ENCODE measurements at places on chromosomes 4 and X.
A peak's percentile ranks its signal among the peaks of the same experiment; 100 is the strongest.

GRCh38 chr4:71524756-71525155 lies 185.9 kb downstream of the SLC4A4 start:
- no peak for DNase-seq

GRCh38 chr4:41044165-41044564 lies 170.2 kb downstream of the APBB2 start:
- no peak for DNase-seq

DNA sequence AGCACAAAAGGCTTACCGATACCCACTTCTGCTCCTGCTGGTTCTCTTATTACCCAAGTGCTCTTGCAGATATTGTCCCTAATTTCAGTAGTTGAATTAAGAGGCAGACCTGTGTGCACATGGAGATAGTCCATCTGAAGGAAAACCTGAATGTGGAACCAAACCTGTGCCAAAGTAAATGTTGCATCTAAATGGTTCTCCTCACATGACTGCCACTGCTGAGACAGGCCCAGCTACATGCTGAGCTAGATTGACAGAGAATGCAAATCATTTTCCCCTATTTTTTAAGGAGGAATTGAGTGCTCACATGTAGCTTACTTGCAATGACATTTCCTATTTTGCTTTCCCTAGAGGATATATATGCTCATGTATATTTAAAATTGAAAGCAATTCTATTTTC lies 609.1 kb upstream of the TECRL start:
- DNase-seq: no peak

GRCh38 chrX:45515262-45516215 lies 314.9 kb upstream of the DIPK2B start:
- DNase-seq: no peak

GRCh38 chr4:150289198-150289597 lies 211.0 kb downstream of the DCLK2 start:
- no peak for DNase-seq

DNA sequence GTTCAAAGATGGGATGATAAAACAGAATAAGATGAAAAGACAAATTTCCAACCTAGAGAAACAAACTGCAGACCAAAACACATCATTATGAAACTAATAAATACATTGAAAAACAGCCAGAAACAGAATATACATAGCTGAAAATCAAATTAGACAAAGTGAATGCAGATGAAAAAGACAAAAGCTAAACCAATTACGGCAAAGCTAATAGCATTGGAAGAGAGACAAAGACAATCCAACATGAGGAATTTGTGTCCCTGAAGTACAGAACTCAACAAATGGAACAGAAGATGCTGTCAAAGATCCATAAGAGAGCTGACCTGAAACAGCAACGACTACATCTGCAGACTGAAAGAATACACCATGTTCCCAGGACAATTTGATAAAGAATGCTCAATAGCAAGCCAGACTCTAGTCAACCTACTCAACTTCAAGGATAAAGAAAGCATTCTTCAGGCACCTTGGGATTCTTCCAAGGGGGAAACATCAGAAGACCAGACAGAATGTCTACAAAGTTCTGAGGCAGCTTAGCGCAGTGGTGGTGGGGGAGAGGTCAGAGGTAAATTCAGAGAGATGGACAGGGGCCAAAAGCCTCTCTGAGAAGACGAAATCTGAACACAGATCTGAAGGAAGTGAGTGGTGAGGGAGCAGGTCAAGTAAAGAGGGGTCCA lies 27.4 kb upstream of the IRAK1 start:
- no peak for DNase-seq

DNA sequence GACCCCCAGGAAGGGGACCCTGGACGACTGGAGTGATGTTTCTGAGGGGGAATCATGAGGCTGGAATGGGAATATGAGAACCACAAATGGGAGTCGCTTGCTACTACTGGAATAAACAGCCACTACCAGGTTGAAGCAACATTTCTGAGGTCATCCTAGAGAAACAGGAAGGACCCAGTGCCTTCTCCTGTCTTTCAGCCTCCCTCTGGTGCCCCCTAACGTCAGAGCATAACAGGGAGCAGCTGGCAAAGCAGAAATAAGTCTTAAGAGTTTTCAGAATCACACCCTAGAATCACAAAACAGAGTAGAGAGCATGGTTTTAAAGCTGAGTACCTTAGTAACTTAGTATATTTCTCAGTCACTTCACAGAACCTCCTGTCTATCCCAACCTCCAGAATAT lies 347.8 kb upstream of the PITX2 start:
- DNase-seq: no peak

GRCh38 chr4:166197166-166197565 lies 324.1 kb downstream of the TLL1 start:
- DNase-seq: no peak

GRCh38 chrX:42241421-42241820 lies 318.1 kb upstream of the CASK start:
- no peak for DNase-seq

DNA sequence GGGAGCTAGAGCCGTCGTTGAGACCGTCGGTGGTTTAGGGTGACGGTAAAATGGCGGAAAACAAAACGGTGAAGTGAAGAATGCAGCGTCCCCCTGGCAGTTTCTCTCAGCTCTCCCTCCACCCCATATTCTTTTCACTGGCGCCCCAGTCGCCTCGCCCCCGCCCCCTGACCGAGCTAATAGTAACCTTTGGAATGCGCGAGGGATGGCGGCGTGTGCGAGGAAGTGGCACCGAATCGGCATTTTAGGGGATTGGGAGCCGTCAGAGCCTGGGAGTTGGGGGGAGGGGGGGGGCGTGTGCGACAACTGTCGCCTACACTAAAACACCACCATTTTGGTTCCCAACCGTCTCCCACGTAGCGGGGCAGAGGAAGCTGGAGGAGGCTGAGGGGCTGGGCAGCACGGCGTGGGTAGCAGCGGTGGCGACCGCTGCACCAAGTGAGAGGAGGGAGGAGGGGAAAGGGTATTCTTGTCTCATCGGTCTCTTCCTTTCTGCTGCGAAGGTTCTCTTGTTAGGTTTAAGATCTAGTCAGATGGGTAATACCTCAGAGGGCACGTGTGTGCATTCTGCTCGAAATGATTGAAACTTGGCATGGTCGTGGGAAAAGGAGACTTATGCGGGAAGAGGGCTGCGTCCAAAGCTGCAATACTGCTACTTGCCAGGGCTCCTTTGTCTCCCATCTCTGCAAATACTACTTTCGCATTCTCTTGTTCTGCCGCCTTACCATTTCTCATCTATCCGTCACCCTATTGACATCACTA lies 840 bp downstream of the ZNF711 start:
- DNase-seq: no peak

- DNase-seq: no peak
Observed at GRCh38 chr4:38367642-38368174, 296.3 kb upstream of the KLF3 start.

DNA sequence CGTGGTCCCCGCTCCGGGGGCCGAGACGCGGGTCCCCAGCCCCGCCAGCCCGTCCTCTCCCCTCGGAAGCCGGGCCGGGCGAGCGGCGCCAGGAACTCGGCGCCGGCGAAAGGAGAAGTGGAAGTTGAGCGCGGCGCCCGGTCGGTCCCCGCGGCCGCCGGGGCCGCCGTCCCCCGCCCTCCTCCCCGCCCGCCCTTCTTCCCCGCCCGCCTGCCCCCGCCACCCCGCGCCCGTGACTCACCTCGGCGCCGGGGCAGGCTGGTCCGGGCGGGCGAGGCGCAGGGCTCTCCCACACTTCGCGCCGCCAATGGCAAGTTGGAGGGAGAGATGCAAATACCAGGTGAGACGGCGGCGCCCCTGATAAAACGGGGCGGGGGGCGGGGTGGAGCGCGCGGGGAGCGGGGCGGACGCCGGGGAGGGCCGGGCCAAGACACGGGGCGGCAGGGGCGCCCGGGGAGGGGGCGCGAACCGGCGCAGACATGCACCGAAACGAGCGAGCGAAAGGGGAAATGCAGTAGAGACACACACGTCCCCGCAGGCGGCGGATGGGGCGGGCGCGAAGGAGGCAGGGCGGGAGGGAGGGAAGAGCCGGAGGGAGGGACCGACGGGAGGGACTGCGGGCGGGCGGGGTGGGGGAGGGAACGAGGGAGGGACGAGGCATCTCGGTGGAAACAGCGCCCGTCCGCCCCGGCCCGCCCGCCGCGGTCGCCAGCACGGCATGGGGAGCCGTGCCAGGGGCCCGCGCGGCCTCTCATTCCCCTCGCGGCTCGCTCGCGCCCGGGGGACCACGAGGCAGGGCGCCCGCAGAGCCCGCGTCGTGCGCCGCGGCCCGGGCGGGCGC lies at the start of gene ELF4:
Gene ELF4, minus strand, starts transcription at position 119 of the 841 bp plus-strand sequence. CDS start 29,167 bp downstream, outside the sequence.
- peak; percentile 28 for DNase-seq

GRCh38 chr4:181971411-181971810 lies 271.8 kb upstream of the TENM3 start:
- no peak for DNase-seq

- DNase-seq: no peak
Observed at GRCh38 chr4:98399915-98400314, 138.7 kb downstream of the RAP1GDS1 start.

DNA sequence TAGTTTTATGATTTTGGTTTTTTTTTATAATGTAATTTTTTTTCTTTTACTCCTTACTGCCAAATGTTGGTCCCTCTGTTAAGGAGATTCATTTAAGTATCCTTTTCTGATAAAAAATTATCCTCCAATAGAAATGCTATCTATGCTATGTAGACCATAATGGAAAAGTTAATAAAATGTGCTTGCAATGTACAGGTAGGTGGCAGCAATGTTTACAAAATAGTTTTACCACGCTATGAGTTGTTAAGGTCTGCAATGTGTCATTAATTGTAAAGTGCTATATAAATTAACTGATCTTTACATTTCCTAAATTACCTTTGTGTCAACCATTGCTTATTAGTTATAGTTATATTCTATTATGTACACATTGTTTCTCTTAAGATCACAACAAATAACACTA lies 3.8 kb upstream of the CENPC start:
- no peak for DNase-seq

DNA sequence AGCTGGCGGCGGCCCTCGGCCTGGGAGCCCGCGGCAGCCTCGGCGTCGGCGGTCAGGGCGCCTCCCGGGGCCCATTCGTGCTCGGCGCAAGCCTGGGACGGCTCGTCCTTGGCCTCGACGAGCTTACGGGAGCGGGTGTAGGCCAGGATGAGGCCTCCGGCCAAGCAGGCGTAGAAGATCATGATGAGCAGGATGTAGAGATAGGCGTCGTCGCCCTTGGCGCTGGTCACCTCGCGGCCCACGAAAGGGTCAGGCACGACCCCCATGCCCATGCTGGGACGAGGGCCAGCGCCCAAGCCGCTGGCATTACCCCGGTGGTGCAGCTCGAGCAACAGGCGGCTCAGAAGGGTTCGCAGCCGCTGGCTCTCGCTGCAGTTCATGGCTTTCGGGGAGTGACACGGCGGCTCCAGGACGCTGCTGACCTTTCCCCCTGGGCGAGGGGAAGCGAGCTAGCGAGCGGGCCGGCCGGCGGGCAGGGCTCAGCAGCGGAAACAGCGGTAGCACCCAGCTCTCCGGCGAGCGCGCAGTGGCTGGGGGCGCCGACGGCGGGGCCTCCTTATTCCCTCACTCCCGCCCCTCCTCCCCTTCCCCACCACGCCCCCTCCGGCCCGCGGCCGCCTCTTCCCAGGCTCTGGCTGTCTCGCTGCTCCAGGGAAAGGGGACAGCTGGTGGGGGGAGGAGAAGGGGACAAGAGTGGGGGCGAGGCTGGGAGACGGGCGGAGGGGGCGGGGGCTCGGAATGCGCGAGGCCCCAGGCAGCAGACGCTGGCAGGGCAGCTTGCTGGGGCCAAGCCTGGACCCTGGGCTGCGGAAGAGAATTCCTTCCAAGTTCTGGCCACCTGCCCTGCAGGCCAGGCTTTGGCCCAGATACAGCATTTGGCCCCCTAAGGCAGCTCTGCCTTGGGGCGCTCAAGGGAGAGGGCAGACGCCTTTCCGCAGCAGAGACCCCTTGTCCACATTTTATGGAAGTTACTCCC lies at the start of gene KCNE5:
Gene KCNE5, minus strand, starts transcription at position 532 of the 976 bp plus-strand sequence. Its CDS starts 152 bp downstream, at position 380.
- no peak for DNase-seq

- no peak for DNase-seq
Observed at GRCh38 chr4:86918539-86919072, 16.2 kb upstream of the AFF1 start.

- DNase-seq: no peak
Observed at GRCh38 chr4:7411491-7411890, 23.2 kb downstream of the PSAPL1 start.

DNA sequence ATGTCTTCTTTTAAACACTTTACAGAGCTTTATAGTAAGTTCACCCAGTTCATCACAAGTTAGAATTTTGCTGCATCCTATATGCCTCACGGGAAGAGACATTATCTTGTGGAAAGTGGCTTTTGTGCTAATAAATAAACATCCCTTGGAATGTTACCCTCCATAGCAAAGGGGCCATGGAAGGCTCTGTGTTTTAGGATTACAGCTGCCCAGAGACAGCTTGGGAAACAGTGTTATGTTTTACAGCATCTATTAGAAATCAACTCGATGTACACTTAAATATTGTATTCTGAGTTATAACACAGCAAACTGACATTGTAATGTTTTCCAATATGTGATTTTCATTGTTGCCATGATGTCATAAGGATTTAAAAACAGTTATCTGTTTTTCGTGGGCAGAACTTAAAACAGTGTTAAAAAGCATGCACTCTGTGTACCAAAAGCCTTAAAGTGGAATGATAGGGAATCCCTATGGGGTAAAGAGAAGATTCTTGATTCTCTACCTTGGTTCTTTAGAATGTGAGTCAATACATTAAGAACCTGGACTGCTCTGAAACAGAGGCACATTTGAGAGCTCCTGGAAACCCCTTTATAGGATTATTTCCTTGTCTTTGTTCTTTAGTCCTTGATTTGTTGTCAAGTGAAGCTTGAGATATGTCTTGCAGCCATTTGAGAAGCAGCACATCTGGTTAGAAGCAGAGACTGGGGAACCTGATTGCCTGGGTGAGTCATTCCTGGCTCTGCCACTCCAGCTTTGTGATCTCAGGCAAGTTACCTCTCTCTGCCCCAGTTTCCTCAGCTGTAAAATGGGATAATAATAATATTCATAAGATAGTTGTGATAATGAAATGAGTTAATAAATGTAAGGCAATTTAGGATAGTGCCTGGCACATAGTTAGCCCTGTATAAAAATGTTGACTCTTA lies 41.6 kb downstream of the ARHGAP10 start:
- DNase-seq: no peak

DNA sequence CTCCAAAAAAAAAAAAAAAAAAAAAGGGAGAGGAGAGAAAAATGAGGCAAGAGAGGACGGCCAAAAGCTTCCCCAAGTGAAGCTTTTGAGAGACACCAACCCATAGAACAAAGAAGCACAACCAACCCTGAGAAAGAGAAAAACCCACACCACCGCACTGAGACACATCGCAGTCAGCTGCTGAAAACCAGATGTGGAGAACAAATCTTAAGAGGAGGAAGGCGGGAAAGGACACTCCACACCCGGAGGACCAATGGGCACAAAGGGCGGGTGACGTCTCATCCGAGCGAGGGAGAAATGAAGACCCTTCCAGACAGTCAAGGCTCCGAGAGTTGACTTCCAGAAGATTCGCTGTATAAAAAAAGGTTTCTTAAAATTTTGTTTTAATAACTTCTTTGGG lies 112.1 kb downstream of the AFAP1 start:
- DNase-seq: no peak

DNA sequence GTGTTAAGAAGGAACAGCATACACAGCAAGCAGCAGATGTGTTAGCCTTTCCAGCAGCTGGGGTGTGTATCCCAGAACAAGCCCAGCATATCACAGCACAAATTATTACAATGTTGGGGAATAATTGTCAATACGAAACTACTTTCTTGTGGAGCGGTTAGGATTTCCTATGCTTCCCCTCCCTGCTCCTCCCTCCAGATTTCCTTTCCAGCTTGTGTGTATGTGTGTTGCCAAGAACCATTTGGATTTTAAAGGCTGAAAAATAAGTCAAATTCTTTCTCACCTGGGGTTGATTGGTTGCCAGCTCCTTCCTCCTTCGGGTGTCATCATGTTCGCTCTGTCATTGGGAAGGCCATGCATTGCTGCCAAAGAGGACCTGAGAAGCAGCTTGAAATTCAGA lies 178.2 kb upstream of the FRMPD4 start:
- DNase-seq: no peak

GRCh38 chrX:94551831-94552230 lies 877.8 kb downstream of the FAM133A start:
- no peak for DNase-seq
